ENCODE measurements at places on chromosomes 1 and 21.

GRCh38 chr1:53410100-53410541, 49.1 kb upstream of the DMRTB1 start:
- no peak overlapping the region for H3K4me3 ChIP-seq
- no peaks in the 10 kb centered on the region for H3K27me3 ChIP-seq
- DNase-seq = no peak
- peaks cover 36% of the 10 kb centered on the region for H3K4me1 ChIP-seq
- no peaks in the 10 kb centered on the region for H3K36me3 ChIP-seq

- no peaks in the 10 kb centered on the region for H3K27me3 ChIP-seq
- no peak overlapping the region for H3K27ac ChIP-seq
- no peak overlapping the region for H3K4me3 ChIP-seq
- peaks cover 8% of the 10 kb centered on the region for H3K4me1 ChIP-seq
- DNase-seq = no peak
- H3K36me3 ChIP-seq = no peaks in the 10 kb centered on the region
Observed at GRCh38 chr1:183604815-183605214, 14.6 kb upstream of the NCF2 start.

DNA sequence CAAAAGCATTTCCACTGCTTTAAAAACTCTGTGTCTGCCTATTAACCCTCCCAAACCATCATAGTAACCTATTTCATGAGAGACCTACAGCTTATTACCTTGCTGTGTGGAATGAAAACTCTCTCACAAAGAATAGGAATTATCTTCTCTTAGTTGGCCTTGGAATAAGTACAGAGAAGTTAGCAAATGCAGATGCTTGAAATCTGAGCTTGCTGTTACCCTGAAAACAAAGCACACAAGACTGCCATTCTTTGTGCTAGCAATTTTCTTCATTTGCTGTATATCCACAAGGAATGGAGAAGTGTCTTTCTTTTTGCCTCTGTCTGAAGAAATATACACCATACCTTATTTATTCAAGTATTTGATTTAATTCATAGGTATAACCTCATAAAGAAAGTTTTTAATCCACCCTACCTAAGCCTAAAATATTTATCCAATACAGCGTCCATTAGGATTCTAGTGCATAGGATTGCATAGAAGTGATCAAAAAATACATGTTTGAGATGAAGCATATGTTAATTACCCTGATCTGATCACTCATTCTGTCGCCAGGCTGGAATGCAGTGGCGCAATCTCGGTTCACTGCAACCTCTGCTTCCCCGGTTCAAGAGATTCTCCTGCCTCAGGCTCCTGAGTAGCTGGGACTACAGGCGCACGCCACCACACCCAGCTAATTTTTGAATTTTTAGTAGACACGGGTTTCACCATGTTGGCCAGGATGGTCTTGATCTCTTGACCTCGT, 451.1 kb downstream of the LTN1 start:
- no peaks in the 10 kb centered on the region for H3K4me1 ChIP-seq
- DNase-seq = no peak
- no peaks in the 10 kb centered on the region for H3K27me3 ChIP-seq
- H3K36me3 ChIP-seq = no peaks in the 10 kb centered on the region
- H3K4me3 ChIP-seq = no peak overlapping the region

DNA sequence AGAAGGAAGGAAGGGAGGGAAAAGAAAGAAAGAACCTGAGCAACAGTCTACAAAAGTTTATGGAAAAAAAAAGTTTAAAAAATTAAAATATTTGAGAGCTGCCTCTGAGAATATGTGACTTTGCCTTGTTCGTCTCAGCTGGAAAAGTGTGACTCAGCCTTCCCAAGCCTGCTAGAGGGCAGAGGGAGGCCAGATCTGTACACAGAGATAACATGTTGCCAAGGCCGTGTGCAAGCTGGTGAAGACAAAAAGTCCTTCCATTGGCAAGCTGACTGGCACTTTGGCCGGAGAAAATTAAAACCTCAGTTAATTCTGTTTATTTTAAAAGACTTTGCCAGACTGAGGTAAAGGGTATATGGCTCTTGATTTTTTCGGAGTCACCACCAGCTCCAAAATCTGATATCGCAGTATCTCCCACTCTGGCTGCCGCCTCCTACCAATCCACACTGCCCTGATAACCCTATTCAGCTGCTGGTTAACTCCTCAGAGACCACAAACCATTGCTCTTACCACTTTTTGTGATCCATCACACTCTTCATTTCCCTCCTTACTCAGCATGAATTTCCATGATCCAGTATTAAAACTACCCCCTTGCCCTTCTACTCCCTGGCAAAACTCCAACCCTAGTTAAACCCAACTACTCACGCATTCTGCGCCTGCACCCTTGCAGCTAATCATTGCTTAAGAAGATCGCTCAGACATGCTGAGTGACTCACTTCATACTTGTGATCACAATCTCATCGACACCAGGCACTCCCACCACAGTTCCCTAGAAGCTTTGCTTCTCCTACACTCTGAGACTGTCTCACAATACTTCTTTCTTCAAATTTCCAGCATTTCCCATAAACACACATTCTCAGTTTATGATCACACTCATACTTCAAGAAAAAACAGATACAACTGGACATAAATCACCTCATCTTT, 5.7 kb upstream of the PPP1R15B start:
- peaks cover 8% of the 10 kb centered on the region for H3K36me3 ChIP-seq
- peak overlapping the region; percentile 9 for H3K4me3 ChIP-seq
- peak overlapping the region; percentile 50 for H3K27ac ChIP-seq

- no peaks in the 10 kb centered on the region for H3K4me1 ChIP-seq
- no peak overlapping the region for H3K27ac ChIP-seq
- H3K36me3 ChIP-seq = no peaks in the 10 kb centered on the region
- peaks cover 3% of the 10 kb centered on the region for H3K27me3 ChIP-seq
Observed at GRCh38 chr1:41431490-41432350, 52.8 kb downstream of the EDN2 start.

- no peaks in the 10 kb centered on the region for H3K27me3 ChIP-seq
- H3K36me3 ChIP-seq = no peaks in the 10 kb centered on the region
- no peak for DNase-seq
- peaks cover 1% of the 10 kb centered on the region for H3K4me1 ChIP-seq
Observed at GRCh38 chr1:227900571-227901051, 47.1 kb downstream of the WNT9A start.

GRCh38 chr21:25722631-25723030, 12.1 kb downstream of the ATP5PF start:
- H3K4me1 ChIP-seq = peaks cover 3% of the 10 kb centered on the region
- H3K27me3 ChIP-seq = no peaks in the 10 kb centered on the region
- H3K27ac ChIP-seq = peak overlapping the region; percentile 15
- peaks cover 43% of the 10 kb centered on the region for H3K36me3 ChIP-seq
